ENCODE measurements at places on chromosomes 2 and 18.

DNA sequence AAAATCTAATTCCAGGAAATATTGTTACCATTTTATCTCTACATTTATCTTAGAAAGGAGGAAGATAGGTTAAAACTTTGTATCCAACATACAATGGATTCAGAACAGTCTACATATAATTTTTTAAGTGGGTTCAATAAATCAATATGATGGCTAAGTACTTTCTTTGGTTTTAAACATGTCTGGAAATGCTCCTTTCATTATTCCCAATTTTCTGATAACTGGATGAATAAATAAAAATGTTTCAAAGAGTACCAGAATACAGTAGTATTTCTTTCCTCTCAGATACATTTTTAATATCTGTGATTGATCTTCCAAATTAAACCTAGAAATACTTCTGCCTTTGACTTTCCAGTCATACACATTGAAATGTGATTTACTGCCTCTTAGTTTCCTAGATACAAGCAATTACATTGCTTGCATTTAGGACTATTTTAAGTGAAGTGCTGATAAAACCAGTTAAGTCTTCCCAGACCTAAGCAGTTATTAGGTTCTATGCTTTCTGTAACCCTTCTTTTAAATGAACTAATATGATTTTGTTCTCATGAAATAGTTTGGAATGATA is 283.5 kb downstream of the CCDC178 start:
- DNase-seq: no peak

DNA sequence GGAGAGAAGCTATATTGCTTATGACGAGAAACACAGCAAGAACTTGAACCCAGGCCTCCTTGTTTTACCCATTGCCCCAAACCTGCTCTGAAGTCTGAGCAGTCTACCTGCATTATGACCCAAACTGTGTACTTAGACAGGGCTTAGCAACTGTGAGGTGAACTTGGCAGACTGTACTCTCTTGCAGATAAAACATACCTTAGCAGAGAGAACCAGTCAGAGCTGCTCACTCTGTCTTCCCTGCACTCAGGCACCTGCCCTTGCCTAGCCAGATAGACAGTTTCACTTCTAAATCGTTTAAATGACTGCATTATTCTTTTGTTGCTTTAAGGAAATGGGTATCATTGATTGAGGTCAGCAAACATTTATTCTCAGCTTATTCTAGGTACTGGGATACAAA is 20.3 kb downstream of the ITPRID2 start:
- no peak for DNase-seq

DNA sequence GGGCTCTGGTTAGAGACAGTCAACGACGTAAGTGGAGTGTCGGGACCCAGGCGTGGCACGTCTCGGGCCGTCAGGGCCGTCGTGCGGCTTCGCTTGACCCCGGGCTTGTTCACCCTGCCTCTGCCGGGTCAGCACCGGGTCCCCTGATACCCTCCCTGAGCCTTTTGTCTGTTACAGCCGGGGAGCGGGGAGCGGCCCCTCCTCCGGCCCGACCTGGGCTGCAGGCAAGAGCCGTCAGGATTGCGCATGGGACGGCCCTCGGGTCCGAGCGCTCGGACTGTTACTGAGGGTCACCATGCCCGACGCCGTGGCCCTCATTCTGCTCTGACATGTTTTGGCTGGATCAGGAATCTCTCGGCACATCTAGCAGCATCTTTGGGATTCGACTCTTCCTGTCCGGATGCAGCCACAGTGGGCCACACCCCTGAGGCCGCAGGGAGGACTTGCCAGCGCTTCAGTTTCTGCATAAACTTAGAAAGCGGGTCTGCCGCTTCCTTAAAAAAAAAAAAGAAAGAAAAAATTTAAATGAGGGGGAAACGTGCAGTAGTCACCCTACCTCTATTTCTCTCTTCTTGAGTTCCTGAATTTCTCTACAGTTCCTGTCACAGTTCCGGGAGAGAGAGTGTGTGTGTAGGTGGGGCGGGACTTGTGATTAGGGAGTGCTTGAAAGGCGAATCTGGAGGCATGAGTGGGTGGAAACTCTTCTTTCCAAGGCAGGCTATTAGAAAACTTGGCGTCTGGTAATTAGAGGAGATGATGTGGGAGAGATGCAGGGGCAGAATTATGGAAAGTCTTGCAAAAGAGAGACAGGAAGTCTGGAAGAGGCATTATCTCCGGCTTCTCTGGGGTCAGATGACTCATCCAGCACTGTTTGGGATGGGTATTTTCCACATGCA is 909 bp downstream of the TMEM87B start:
- peak; percentile 92 for DNase-seq

- no peak for DNase-seq
Measured at GRCh38 chr18:49717617-49718016, 95.7 kb downstream of the ACAA2 start.

GRCh38 chr18:9429662-9429993 is 45.7 kb upstream of the RALBP1 start:
- no peak for DNase-seq

- DNase-seq: no peak
Measured at GRCh38 chr18:70246061-70246466, 40.6 kb upstream of the RTTN start.

DNA sequence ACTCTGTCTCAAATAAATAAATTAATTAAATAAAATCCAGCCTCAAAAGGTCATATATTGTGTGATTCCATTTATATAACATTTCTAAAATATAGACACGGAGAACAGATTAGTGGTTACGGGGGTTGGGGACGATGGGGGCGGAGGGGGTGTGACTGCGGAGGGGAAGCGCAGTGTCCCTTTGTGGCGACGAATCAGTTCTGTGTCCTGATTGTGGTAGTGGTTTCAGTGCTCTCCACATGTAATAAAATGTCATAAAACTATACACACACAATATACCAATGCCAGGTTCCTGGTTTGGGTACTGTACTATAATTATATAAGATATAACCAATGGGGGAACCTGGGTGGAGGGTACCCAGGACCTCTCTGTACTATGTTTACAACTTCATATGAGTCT is 186.4 kb downstream of the ANAPC1 start:
- DNase-seq: no peak

DNA sequence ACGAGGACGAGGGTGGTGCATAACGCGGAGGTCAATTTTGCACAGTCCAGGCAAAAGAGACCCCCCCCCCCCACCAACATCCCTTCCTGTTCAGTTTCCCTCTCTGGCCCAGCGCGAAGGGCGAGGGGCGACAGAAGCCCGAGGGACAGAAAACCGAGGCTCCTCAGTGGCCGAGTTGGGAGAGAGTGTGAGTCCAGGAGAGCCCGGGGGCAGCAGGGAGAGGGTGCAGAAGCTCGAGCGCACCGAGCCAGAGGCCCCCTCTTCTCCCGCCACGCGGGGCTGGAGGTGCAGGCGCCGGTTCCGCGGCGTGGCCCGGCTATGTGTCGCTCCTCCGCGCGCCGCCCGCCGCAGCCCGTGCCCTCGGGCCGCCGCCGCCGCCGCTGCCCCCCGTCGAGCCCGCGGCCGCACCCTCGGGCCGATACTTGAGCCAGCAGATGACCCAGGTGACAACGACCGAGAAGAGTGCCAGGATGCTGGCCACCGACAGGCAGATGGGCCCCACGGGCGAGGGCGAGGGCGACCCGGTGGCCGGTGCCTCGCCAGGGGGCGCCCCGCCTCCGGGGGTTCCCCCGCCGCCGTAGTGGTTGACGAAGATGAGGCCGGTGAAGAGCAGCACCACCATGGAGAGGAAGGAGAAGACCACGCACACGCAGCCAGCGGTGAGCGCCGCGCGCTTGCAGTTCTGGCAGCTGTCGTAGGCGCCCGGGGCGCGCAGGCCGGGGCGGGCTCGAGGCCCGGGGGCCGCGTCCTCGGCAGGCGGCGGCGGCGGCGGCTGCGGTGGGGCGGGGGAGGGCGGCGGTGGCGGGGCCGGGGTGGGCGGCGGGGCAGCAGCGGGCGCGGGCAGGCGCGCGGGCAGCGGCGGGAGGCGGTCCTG is 20.2 kb upstream of the PAX3 start:
- DNase-seq: peak; percentile 73

GRCh38 chr2:177530561-177530960 is 138.0 kb downstream of the AGPS start:
- DNase-seq: no peak
